A549 treated with ZK216348 at 1 μM for 4 hours (cell line): ENCODE measurements at places on chromosomes 11 and 22. TPM values are rescaled to one million over a fixed set of nuclear protein-coding genes. Genes with fewer than 3 reads are reported as not detected.

The PNPLA3 gene
- total RNA-seq = 0.52 to 1.7 TPM (median 1.3 TPM) in 5 replicates

The FGF4 gene
- total RNA-seq = not detected in 5 replicates

The PIK3IP1 gene
- total RNA-seq = 0.58 to 1.1 TPM (median 0.90 TPM) in 5 replicates

The SOX10 gene
- total RNA-seq = not detected in 5 replicates

The APOA1 gene
- total RNA-seq = 0.24 to 0.42 TPM (median 0.27 TPM) in 3 of 5 replicates, not detected in the others

The ASRGL1 gene
- total RNA-seq = 12.7 to 13.7 TPM (median 13.1 TPM) in 5 replicates

The TBCEL gene
- total RNA-seq = 4.9 to 6.9 TPM (median 5.9 TPM) in 5 replicates

The CCDC81 gene
- total RNA-seq = 0.17 to 0.29 TPM (median 0.28 TPM) in 4 of 5 replicates, not detected in the other
